ENCODE measurements at places on chromosomes 7 and 10. TPM values are rescaled to one million over a fixed set of nuclear protein-coding genes. Genes with fewer than 3 reads are reported as not detected.

GRCh38 chr7:52017802-52018679, 701.4 kb upstream of the COBL start:
- H3K27ac ChIP-seq = no peak overlapping the region
- H3K4me3 ChIP-seq = no peak overlapping the region
- no peaks in the 10 kb centered on the region for H3K36me3 ChIP-seq
- DNase-seq = no peak

DNA sequence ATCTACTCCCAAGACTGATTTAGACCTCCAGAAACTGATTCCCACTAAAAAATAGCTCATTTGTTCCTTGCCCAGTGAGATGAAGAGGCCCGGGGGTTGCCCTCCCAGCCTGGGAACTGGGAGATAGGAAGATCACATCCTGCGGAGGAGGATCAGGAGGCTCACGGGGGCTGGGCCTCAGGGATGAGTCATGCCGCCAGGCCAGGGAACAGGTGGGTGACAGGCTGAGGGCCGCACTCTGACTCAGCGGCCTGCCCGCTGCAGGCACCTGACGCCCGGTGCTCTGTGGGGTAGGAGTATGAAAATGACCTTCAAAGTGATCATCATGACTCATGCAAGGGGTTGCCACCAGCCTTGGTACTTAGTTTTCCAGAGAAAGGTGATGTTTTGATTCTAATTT, 104.5 kb upstream of the ZPBP start:
- H3K4me1 ChIP-seq = no peaks in the 10 kb centered on the region
- no peaks in the 10 kb centered on the region for H3K27me3 ChIP-seq
- H3K36me3 ChIP-seq = no peaks in the 10 kb centered on the region
- no peak overlapping the region for H3K4me3 ChIP-seq
- no peak overlapping the region for H3K27ac ChIP-seq

The GHRHR gene
- not detected for total RNA-seq

The SEMA3A gene
- total RNA-seq = 0.32 TPM
